ENCODE measurements at places on chromosomes 7 and 10. TPM values are rescaled to one million over a fixed set of nuclear protein-coding genes. Genes with fewer than 3 reads are reported as not detected.
A peak's percentile ranks its signal among the peaks of the same experiment; 100 is the strongest.

Gene SPDYE9
- not detected for total RNA-seq

DNA sequence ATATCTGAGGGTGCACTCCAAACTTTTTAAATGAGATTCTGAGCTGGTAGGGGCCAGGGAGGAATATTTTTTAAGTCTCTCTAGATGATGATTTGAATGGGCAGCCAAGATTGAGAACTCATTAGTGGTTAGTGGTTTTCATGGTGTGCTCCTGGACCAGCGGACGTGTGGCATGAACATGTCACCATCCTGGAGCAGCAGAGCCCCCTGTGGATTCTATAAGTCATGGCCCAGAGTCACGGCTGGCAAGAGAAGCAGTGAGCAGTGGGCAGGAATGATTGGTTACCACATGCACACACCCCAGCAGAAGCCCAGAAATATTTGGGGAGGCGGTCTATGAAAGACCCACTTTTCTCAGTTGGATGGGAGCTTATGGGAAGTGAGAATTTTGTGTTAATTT, 21.2 kb upstream of the UCN3 start:
- H3K4me3 ChIP-seq, result no peak overlapping the region
- H3K27me3 ChIP-seq, result 0 out of 2 replicates have a peak, but pooled peaks cover 3% of the 10 kb centered on the region
- H3K27ac ChIP-seq, result no peak overlapping the region
- DNase-seq, result peak; percentile 9
- no peaks in the 10 kb centered on the region for H3K36me3 ChIP-seq

DNA sequence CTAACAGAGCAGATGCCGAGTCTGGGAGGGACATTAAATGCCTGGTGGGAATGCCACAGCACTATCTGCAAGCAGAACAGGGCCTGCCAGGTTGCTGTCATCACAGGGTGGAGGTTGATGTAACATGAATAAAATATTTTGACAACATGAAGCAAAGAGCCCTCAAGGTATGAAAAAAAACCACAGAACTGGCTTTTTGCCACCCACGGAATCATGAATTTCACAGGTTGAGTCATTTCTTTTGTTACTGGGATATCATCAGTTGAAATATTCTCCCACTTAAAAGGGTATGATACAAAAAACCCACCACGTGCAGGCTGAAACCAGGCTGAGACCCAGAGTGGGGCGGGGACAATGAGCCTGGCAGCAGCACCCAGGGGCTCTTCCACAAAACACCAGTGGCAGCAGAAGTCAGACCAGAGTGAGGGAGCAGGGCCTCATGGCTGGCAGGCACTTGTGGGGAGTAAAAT, 220.1 kb downstream of the TNS3 start:
- no peaks in the 10 kb centered on the region for H3K36me3 ChIP-seq

DNA sequence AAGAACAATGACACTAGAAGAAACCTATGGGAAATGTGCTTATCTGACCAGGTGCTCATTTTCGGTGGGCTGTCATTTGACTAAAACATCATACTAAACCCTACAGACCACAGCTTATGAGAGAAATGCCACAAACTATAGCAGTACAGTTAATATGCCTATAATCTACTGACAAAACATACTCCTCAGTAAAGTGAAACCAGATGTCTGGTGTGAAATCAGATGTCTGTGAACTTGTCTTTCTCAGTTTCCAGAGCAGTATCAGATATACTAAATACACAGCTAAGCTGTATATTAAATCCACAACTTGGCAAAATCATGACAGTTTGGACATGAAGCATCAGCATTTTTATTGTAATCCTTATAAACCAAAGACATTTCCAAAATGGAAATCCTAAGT, 3.3 kb downstream of the IMMP2L start:
- H3K27ac ChIP-seq, result no peak overlapping the region
- no peak for DNase-seq
- peaks cover 6% of the 10 kb centered on the region for H3K4me1 ChIP-seq
- no peak overlapping the region for H3K4me3 ChIP-seq
- no peaks in the 10 kb centered on the region for H3K27me3 ChIP-seq

Gene HSPA12A
- total RNA-seq, result 4.8 TPM

Gene KCNH2
- not detected for total RNA-seq

Gene CYP3A5
- not detected for total RNA-seq

GRCh38 chr10:77643795-77644468, 6.3 kb upstream of the KCNMA1 start:
- no peaks in the 10 kb centered on the region for H3K4me1 ChIP-seq
- no peak overlapping the region for H3K4me3 ChIP-seq
- peak; percentile 86 for DNase-seq
- H3K36me3 ChIP-seq, result no peaks in the 10 kb centered on the region
- peaks cover 7% of the 10 kb centered on the region for H3K27me3 ChIP-seq

DNA sequence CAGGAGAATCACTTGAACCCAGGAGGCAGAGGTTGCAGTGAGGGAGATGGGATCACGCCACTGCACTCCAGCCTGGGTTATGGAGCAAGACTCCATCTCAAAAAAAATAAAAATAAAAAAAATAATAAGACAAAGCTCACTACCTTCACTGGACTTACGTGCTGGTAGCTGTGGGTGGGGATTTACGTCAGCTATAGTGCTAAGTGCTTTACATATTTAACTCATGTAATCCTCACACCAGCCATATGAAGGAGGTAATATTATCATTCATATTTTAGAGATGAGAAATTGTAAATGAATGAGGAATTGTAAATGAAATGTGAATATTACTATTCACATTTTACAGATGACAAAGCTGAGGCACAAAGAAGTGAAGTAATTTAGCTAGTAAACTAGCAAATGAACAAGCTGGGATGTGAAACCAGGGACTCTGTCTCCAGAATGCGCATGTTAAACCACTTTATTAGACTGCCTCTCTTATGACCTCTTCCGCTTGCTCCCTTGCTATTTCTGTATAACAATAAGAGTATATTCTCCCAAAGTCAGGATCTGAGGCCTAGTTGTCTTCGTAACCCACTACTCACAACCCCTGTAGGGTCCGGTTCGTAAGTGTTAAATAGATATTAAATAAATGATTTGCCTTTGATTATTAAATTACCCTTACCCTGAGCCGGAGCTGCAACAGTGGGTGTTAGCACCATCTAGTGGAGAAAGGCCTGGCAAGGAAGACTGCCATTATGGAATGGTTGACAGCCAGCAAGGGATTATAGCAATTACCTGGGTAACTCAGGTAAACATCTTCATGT, 70.2 kb downstream of the HTR7 start:
- H3K36me3 ChIP-seq, result no peaks in the 10 kb centered on the region
- no peaks in the 10 kb centered on the region for H3K4me1 ChIP-seq
- H3K27ac ChIP-seq, result no peak overlapping the region
- no peaks in the 10 kb centered on the region for H3K27me3 ChIP-seq

DNA sequence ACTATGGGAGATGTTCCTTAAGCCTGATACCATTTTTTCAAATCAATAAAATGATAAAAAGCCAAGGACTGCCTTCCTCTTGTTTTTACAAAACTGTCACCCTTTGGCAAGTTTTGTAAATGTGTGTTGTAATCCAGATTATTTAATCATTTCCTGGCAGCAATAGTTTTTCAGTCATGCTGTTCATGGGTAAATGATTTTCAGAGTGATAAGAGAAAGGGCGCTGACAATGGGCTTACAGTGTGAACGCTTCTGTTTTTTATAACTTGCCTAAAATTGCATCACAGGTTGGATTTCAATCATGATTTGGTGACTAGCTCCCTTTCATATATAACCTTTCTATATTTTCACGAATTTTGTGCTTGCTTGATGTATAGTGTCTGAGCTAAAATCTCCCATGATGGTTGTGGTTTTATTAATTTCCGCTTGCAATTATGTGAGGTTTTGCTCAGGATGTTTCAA, 19.0 kb upstream of the DMBT1 start:
- H3K36me3 ChIP-seq, result no peaks in the 10 kb centered on the region
- no peaks in the 10 kb centered on the region for H3K27me3 ChIP-seq
- no peaks in the 10 kb centered on the region for H3K4me1 ChIP-seq
- H3K27ac ChIP-seq, result no peak overlapping the region
- no peak overlapping the region for H3K4me3 ChIP-seq
- DNase-seq, result peak; percentile 50

- no peaks in the 10 kb centered on the region for H3K4me1 ChIP-seq
- no peaks in the 10 kb centered on the region for H3K27me3 ChIP-seq
- H3K36me3 ChIP-seq, result no peaks in the 10 kb centered on the region
- DNase-seq, result no peak
- H3K4me3 ChIP-seq, result no peak overlapping the region
These were observed 22.3 kb downstream of the MCM10 start for GRCh38 chr10:13183625-13184024.

- no peaks in the 10 kb centered on the region for H3K27me3 ChIP-seq
- DNase-seq, result peak; percentile 34
- no peak overlapping the region for H3K27ac ChIP-seq
- no peak overlapping the region for H3K4me3 ChIP-seq
- H3K36me3 ChIP-seq, result peaks cover 80% of the 10 kb centered on the region
- H3K4me1 ChIP-seq, result no peaks in the 10 kb centered on the region
These were observed 21.3 kb downstream of the TIAL1 start for GRCh38 chr10:119575506-119575905.

GRCh38 chr10:1117651-1118050, 61.5 kb downstream of the WDR37 start:
- no peaks in the 10 kb centered on the region for H3K27me3 ChIP-seq
- no peak overlapping the region for H3K27ac ChIP-seq
- H3K36me3 ChIP-seq, result peaks cover 23% of the 10 kb centered on the region
- H3K4me1 ChIP-seq, result no peaks in the 10 kb centered on the region

- H3K36me3 ChIP-seq, result no peaks in the 10 kb centered on the region
- DNase-seq, result no peak
- H3K27ac ChIP-seq, result no peak overlapping the region
These were observed 138.3 kb downstream of the DYNC2I1 start for GRCh38 chr7:158994687-158995086.

- H3K27me3 ChIP-seq, result no peaks in the 10 kb centered on the region
- peaks cover 12% of the 10 kb centered on the region for H3K4me1 ChIP-seq
- no peak for DNase-seq
These were observed 423 bp downstream of the LSM5 start for GRCh38 chr7:32489788-32490126.
